Kidney (tissue), 22 donors: ENCODE measurements at places on chromosomes 16 and 17. TPM values are rescaled to one million over a fixed set of nuclear protein-coding genes. Genes with fewer than 3 reads are reported as not detected.

CLCN7 gene
- 92.5 TPM for total RNA-seq

LDHD gene
- 14.7 TPM for total RNA-seq

NPIPB5 gene
- 263 TPM for total RNA-seq

TMEM92 gene
- total RNA-seq: 2.4 TPM

SMYD4 gene
- 12.2 TPM for total RNA-seq

CIBAR2 gene
- total RNA-seq: 1.6 TPM

- no peak for DNase-seq
These were observed 17.5 kb downstream of the WIPI1 start for GRCh38 chr17:68439656-68440290.

DNA sequence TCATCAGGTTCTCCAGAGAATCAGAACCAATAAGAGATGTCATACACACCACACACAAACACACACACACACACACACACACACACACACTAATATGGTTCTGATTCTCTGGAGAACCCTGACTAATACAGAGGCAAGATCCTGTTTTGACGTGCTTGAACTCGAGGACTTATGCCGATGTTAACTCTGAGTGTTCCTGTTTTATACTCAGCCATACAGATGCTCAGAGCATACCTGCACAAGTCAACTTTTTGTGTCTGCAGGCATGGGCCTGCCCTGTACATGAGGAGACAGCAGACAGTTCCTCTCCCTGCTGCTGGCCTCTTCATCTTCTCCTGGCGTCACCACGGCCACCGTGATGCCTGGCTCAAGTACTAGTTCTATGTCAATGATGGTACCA, 635.9 kb downstream of the WWOX start:
- DNase-seq: no peak

DNA sequence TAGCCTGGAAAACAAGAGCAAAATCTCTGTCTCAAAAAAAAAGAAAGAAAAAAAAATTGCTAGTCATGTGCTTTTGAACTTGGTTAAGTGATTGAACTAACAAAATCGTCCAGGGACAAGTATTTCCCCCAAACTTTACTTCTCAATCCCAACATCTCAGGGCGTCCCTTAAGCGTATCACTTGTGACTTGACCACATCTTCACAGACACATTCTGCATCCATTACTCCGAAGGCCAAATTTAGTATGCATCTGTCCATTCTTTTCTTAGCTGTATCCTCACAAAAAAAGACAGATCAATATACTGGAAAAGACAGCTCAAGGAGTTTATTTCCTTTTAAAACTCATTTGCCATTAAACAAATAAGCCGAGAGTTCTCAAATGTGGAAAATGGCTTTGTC, 5.9 kb upstream of the JPT1 start:
- no peak for DNase-seq

DNA sequence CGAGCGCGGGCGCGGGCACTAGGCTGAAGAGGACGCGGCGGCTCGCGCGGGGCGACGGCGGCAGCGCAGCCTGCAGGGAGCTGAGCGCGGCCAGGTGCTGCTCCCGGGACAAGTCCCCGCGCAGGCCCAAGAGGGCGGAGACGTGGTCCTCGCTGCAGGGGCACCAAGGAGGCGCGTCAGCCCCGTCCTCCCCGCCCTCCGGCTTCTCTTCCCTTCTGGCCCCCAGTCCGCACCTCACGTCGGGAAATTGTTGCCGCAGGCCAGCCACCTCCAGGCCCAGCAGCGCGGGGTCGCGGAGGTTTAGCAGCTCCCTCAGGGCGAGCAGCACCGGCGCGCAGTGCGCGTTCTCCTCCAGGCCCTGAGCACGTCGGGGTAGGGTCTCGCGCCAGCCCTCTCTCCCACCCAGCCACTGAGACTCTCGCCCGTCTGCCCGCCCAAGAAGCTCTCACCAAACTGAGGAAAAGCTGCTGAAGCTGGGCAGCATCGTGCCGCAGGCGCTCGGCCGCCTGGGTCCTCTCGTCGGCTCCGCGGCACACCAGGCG, 761 bp upstream of the MATCAP1 start:
- no peak for DNase-seq

DNA sequence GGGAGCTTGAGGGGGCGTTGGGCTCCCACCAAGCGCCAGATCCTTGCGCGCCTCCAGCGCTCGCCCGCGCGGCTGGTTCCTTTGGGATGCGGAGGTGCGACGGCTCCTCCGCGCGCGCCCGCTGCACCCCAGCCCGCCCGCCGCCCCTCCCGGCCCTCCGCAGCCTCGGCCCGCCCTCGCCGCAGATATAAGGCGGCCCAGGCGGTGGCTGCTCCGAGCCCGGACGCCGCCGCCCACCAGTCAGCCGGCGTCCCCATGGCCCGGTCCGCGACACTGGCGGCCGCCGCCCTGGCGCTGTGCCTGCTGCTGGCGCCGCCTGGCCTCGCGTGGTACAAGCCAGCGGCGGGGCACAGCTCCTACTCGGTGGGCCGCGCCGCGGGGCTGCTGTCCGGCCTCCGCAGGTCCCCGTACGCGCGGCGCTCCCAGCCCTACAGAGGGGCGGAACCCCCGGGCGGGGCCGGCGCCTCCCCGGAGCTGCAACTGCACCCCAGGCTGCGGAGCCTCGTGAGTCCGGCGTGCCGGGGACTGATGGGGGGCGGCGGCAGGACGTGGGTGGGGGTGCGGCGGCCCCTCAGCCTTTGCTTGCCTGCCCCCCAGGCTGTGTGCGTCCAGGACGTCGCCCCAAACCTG, at the start of gene NPB:
TSS of gene NPB (plus strand) at position 216 of the 630 bp plus-strand sequence. CDS start at position 256, 40 bp downstream.
- DNase-seq: peak; percentile 18

DNA sequence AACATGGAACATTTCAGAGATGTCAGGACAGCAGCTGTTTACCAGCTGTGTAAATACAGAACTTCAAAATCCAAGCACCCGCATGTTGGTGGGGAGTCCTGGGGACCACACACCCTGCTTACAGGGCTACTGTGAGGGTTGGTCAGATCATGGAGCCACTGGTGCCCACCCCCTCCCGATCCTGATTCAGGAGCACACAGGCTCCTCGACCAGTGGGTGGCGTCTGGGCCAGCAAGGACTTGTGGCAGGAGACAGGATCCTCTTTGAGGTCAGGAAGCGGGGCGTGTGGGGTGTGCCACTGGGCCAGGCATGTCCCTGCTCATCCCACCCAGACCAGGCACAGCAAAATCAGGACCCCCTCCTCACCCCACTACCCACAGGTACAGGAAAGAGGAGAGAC, 83.6 kb downstream of the SDK2 start:
- no peak for DNase-seq

DNA sequence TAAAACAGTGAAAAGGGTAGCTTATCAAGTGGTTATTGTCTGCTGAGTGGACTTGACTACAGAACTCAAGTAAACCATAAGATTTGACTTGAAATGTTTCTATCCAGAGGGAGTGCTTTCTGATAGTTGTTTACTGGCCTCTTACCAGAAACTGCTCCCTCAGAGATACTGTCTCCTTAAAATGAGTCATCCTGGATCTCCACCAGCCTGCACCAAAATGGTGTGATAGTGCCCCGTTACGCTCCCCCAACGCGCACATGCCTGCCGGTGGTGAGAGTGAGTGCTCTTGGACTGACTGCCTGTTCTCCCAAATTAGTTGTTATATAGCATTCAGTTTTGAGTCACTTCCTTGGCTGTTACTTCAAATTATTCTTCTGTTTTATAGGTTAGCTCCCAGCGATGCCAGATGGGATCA, 22.9 kb downstream of the PRCD start:
- DNase-seq: no peak

DNA sequence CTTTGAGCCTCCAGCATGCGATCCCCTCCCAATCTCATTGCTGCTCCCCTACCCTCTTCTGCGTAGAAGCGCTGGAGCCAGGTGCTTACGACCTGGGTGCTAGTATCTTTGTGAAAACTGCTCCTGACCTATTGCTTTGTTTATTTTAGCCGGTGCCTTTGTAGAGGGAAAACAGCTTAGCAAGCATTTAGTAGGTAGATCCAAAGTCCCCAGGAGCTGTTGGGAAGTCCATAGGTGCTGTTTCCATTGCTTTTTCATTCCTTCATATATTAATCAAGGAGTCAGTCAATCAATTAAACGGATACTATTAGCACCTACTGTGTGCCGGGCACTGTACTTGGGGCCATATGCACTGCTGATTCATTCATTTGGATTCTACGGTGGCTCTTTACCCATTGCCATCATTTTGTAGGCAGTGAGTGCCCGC, 497.6 kb downstream of the WWOX start:
- DNase-seq: no peak

GRCh38 chr17:1736348-1737281, 6.1 kb upstream of the SERPINF2 start:
- peak; percentile 69 for DNase-seq
